SHP77 (cell line): ENCODE measurements at places on chromosomes 16 and 17.
A peak's percentile ranks its signal among the peaks of the same experiment; 100 is the strongest.

DNA sequence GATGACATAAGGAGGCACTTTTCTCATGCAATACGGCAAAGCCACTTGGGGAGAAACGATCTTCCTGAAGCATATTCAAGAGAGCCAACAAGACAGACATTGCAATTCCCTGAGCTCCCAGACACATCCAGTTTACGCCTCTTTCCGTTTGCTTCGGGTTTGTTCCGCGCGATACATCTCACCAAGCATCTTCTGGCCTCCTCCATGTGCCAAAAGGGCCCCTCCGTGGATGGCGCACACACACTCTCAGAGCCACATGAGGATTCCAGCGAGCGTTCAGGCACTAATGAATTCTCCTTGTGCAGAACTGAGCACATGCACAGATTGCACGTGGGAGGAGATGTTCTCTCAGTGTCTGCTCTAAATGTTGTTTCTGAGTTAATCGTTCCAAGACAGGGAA lies 146.7 kb upstream of the SHISA6 start:
- no peak for DNase-seq

GRCh38 chr16:87855852-87856715 lies 13.2 kb downstream of the SLC7A5 start:
- DNase-seq = peak; percentile 92

- DNase-seq = no peak
Measured at GRCh38 chr16:17538927-17539326, 68.2 kb upstream of the XYLT1 start.

DNA sequence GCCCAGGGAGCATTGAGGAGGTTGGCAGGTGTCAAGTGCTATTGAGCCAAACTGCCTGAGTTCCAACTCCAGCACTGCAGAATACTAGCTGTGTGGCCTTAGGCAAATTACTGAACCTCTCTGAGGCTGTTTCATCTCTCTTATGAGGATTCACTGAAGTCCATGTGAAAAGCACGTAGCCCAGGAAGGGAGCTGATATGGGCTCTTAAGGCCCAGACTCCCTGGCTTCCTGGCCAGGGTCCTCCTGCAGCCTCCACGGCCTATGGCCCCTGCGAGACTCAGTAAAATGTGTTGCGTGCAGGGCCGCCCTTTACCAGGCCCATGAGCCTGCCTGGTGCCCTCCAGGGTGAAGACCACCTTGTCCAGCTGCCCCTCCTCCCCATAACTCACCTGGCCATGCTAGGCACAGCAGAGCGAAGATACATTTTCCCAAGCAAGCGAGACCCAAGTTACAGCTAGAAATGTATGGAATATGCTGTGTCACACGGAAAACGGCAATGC lies 133.7 kb upstream of the TNRC6C start:
- no peak for DNase-seq

DNA sequence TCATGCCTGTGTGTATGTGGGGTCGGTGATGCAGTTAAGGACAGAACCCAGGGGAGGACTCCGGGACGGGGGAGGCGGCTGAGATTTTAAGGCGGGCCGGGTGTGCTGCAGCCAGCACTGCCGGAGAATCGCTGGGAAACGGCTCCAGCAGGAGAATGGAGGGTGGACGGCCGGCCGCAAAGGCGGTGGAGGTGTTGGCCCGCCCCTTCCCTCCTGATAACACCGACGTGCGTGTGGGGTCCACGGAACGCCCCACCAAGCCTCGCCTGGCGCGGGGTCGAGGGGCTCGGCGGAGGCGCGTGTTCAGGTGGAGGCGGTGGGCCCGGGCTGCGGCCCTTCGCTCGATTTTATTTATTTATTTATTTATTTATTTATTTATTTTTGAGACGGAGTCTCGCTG lies 633 bp downstream of the ZNF843 start:
- no peak for DNase-seq

DNA sequence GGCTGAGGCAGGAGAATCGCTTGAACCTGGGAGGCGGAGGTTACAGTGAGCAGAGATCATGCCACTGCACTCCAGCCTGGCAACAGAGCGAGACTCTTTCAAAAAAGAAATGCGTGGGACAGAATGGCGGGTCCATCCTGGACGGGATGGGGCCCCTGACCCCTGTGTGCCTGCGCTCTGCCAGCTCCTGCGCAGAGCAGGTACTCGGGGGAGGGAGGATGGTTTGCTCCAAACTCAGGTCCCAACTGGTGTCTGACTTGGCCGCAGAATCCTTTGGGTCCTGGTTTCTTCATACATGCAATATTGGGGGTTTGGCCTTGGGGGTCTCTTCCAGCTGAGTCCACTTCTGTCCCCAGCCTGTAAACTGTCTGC lies 10.4 kb downstream of the CHMP6 start:
- no peak for DNase-seq

DNA sequence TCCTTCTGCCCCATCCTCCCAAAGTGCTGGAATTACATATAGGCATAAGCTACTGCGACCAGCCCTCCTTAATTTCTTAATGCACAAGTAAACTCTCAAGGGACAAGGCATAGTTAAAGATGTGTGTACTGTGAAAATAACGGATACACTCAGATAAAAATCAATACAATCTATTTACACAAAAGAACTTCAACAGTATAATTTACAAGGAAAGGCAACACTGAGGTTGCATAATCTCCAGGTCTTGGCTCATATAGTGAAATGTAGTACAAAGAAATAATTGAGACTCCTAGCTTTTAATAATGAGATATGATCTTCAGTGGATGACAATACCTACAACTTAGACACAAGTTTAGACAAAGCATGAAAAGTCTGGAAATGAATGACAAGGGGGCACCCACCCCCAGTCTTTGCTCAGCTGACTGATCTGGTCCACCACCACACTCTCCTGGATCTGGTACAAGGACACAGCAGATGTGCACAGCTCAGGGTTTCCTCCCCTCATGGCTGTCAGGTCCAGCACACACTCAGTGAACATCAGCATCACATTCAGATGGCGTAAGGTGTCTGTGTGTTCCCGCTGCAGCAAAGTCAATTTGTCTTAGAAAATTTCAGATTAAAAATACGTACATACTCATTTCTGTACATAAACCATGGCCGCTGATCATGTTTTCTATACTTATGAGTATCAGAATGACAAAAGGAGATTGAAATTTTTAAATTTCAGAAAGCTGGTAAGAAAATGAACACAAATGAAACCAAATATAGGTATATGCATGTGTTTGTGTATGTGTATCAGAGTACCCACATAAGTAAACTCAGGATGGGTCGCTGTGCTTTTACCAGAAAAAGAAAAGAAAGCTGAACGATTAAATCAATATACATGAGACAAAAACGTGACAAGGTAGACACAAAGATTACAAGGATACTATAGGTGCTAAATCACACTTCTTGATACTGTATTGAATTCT lies 33.7 kb upstream of the ALDH3A1 start:
- no peak for DNase-seq

DNA sequence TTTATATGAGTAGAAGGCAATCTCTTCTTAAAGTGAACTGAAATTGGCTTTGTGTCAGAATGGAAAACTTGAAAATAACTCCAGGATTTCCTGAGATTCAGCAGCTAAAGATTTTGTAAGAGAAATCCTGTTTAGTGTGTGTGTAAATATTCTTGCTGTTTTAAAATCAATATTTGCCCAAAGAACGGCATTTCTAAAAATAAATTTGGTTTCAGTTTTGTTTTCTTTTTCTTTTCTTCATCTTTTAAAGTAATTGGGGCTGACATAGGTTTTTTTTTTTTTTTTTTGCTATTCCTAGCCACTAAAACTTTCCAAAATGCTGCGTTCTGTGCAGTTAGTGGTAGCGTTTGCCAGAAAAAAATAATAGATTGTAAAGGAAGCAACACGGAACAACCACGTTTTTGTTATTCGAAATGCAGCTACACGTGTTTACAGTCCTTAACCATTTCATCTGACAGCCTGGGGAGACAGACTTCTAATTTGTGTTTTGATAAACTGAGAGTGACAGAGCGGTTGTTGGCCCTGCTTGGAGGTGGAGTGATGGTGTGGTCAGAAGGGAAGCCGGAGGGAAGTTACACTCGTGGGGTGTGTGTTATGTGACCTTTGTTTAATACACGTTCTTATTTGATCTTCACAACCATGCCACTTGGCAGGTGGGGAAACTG lies 21.6 kb upstream of the SMPD3 start:
- no peak for DNase-seq
